Activated CD4-positive, alpha-beta T cell treated with anti-CD3 and anti-CD28 coated beads, Interleukin-2, amount 10 ng/mL, durations not matched to agents 7 days and 5 days (primary cell): ENCODE measurements at places on chromosomes 5 and 9. TPM values are rescaled to one million over a fixed set of nuclear protein-coding genes. Genes with fewer than 3 reads are reported as not detected.
A peak's percentile ranks its signal among the peaks of the same experiment; 100 is the strongest.

TARS1 gene
- 190 TPM for total RNA-seq

DNAJB5 gene
- total RNA-seq, result 4.6 TPM

DNA sequence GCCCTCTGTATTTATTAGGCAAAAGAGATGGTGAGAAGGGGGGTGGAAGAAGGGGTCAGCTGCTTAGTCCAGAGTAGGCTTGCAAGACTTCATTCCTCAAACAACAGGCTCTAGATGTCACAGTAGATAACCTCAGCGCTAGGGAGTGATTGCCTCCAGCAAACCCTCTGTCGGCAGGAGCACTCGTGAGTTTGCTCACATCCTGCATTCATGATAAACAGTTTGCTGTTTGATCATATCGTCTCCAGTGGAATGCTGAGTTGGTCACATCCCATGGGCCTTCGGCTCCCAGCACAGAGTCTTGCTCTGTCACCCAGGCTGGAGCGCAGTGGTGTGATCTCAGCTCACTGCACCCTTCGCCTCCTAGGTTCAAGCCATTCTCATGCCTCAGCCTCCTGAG lies 3.6 kb downstream of the TTC23L start:
- no peak for DNase-seq

- DNase-seq, result no peak
Measured at GRCh38 chr5:10761933-10762775, 1.1 kb upstream of the DAP start.

GRCh38 chr5:177304392-177305119 lies 957 bp downstream of the PRELID1 start:
- peak; percentile 43 for DNase-seq

DNA sequence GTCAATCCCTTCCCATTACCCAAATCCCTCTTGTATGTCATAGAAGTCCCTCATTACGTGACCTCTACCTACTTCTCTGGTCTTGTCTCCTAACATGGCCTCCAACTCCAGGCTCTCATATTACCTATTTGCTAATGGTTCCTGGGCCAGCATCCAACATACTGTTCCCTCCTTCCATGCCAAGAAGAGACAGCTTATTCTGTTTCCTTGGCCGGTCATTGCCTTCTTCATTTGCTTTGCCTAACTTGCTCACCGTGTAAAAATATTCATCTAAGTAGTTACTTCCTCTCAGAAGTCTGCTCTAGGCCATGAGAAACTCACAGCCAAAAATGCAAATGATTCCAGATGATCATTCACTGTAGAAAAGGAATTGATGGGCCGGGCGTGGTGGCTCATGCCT lies 8.9 kb upstream of the IL6ST start:
- no peak for DNase-seq

DNA sequence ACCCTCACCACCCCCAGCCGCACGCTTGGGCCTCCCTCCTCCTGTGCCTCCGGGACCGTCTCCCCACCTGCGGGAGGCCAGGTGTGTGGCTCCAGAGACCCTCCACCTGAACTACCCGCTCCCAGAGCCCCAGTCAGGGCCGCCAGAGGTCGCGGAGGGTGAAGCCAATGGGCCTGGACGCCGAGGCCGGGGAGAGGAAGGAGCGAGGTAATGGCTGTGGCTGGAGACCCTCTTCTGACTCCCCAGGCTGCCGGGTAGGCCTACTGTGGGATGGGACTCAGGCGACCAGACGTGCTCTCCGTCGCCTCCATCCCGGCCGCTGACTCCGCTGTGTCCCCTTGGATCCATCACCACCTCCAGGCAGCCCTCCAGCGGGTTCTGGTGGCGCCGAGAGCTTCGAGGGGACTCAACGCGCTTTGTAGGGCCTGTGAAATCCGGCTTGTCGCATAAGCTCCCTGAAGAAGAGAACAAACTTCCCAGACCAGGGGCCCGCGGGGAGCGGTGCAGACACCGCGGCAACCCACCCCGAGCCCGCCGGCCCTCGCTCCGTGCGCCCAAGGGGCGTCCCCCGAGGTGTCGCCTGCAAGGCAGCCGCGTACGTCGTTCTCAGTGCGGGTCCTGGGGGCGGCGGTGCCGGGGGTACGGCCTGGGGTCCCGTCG lies 12.6 kb downstream of the IRX2 start:
- no peak for DNase-seq

DNA sequence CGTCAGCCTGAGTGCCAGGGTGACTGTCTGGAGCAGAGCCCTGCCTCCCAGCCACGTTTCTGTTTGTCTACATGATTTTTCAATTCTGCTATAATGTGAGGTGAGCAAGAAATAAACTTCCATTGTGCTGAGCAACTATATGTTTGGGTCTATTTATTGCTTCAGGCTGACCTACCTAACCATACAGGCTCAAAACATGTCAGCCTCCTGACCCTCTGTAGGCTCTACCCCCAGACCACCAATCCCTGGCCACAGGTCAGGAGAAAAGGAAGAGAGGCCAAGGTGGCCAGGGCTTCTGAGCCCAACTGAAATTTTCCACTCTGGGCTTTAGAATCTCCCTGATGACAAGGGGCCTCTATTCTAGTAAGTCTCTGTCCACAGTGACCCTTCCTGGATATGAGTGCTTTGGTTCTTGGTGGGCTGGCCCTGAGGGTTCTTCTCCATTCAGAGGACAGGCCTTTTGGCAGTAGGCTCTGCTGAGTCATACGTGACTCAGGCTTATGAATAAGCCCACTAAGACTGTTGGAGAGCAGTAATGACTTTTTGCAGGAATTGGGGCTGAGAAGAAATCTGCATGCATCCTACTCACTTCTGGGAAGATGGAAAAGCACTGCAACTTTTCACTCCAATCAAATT lies 117.2 kb upstream of the TBCA start:
- DNase-seq, result no peak

- no peak for DNase-seq
Measured at GRCh38 chr5:1367149-1367548, 22.2 kb upstream of the CLPTM1L start.

DNA sequence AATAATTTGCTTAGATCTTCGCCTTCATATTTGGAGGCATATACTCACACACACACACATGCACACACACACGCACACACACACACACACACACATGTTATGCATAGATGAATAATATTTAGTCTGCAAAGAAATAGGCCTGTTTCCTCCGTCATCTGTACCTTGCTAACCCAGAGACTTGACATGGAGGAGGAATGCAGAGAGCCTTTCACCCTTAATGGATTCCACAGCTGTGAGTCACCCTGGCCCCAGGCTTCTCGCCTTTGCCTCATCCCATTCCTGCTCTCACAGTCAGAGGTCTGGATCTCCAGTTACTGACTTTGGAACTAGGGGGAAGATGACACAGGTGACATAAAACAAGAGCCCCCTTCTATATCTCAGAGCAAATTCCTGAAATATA lies 29.7 kb downstream of the ZNF462 start:
- DNase-seq, result no peak

DNA sequence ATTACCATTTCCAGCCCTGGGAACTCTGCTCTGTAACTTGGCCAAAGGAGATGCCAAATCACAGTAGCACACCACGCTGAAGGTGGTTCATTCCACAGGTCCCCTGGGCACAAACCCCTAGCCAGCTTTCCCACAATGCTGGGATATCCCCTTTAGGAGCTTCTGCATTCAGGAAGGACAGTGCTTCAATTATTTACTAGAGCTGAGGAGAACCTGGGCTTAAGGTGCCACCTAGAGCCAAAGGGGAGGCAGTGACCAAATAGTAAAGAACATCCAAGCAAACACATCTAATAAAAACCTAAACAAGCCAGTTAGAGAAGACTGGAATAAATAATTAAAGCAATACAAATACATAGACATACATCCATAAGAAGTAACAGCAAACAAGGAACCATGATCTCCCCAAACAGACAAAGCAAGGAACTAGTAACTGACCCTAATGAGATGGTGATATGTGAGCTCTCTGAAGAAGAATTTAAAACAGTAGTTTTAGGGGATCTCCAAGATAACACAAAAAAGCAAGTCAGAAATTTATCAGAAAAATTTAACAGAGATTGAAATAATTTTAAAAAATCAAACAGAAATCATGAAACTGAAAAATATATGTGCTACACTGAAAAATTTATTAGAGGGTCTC lies 14.6 kb downstream of the KIF4B start:
- no peak for DNase-seq
